ENCODE measurements at places on chromosomes 6 and 20.

GRCh38 chr6:123503619-123504018 is 133.1 kb downstream of the TRDN start:
- DNase-seq: no peak

- peak; percentile 77 for DNase-seq
Measured at GRCh38 chr20:50931306-50932015, at the start of gene ADNP. Gene ADNP (minus strand): TSS chr20:50931437. CDS start chr20:50903996, 27,441 bp downstream.

GRCh38 chr6:141965016-141965545 is 167.6 kb upstream of the GJE1 start:
- no peak for DNase-seq

DNA sequence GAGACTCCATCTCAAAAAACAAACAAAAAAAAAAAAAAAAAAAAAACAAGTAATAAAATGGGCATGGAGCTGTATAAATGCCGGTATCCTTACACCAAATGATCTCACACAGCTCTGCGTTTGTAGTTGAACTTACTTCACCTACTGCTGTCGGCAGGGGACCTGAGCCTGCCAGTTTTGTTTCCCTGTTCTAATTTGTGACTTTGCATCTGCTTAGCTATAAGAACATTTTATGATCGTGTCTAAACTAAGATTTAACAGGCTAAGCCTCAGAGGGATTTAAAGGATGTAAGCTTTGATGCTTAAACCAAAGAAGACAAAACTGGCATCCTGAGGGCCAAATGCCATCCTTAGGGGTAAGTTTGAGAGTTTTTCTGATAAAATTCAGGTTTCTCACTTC is 58.7 kb downstream of the GCNT2 start:
- no peak for DNase-seq

DNA sequence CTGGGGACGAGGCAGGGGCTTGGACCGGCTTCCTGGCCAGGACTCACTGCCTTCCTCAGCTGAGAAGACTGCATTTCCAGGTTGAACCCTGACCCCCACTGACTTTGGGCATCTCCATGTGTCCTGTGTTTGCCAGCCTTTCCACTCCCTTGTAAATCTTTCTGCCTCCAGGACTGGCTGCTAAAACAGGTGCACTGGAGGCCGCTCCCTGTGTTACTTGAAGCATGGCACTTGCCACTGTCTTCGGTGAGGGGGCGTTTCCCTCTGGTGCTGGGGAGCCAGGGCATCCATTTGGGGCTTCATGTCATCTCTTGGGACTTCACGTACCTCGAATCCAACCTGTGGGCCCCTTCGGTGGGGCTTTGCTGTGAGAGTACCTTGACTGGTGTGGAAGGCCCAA is 6.7 kb upstream of the RBM38 start:
- DNase-seq: no peak

GRCh38 chr6:86609549-86610388 is 327.6 kb upstream of the HTR1E start:
- DNase-seq: no peak

- DNase-seq: no peak
Measured at GRCh38 chr20:32438331-32438858, 80.3 kb downstream of the ASXL1 start.

DNA sequence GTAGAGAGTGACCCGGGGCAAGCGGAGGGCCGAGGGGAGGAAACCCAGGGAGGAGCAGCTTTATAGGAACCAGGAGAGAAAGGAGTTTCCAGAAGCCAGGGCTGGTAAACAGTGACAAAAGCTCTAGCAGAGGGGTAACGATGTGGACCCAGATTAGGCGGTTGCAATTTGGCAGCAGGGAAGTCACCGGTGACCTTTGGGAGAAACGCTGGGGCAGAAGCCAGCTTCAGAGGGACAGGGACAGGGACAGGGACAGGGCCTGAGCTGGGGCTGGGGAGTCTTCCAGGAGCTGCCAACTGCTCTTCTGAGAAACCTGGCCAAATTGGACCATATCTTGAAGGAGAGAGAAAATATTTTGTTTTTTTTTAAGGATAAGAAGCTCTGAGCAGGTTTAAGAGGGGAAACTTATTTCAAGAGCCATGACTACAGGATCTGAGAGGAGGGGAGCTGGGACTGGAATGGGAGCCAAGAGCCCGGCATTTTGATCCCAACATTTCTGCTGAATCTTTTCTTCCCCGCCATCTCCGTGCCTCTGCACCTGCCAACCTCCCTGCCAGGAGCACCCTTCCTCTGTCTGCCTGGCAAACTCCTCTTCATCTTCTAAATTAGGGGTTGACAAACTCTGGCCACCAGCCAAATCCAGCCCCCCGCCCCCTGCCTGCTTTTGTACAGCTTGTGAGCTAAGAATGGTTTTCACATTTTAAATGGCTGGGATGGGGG is 22.6 kb upstream of the PREX1 start:
- no peak for DNase-seq

DNA sequence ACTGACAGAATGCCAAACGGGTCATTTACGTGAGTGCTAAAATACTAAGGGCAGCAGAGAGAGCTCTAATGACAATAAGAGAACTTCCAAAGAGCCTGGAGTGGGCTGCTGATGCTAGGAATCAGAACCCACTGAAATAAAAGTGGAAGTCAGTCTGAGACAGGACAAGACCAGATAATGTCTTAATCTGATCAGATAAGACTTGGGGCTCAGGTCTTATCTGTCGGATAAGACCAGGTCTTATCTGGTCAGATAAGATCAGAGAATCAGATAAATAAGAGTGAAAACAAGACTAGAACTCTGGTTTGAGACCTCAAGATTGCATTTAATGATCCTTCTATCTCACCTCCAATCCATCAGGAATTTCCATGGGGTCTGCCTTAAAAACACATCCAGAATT is 18.6 kb downstream of the LRP11 start:
- DNase-seq: no peak

DNA sequence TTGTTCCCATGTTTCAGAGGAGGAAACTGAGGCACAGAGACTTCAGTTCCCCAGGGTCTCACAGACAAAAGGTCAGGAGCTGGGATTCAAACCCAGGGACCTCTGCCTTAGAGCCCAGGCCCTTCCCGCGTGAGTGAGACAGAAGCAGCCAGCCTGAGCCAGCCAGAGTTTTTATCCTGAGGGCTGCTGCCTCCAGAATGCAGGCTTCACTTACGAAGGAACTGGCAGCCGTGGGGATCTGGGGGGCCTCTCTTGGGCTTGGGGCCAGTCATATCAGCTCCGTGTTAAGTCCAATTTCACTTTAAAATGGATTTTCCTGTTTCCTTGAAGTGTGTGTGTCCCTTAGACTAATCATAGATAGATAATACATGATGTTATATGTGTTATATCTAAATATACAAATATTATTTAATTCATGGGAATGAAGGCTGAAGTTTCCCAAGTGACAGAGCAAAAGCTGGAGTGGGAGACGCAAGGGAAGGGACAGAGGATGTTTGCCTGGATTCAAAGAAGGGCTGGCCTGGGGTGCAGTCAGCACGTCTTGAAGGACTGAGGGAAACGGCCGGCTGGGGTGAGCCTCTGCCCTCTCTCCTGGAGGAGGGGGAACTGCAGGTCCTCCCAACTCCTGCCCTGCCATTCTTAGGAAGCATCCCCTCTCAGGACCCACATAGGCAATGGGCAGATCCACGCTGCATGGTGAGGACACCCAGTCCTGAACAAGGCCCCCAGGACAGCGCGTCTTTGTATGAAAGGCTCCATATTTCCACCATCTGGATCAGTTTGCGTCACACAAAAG is 320.1 kb downstream of the CDH4 start:
- DNase-seq: no peak

DNA sequence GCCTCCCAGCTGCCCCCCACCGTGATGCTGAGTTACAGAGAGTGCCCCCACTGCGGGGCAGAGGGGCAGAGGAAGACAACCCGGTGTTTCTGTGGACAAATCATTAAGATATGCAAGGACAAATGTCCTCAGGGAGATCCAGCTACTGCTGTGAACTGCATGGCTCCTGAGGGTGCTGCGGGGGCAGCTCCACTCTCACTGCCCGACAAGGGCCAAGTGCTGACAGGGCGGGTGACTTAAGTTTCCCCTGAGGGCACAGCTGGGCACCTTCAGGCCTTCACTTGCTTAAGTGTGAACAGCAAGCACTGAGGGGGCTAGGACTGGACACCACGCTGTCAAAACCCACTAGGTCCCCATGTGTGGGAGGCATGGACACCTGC is 26.2 kb upstream of the TCFL5 start:
- DNase-seq: no peak

DNA sequence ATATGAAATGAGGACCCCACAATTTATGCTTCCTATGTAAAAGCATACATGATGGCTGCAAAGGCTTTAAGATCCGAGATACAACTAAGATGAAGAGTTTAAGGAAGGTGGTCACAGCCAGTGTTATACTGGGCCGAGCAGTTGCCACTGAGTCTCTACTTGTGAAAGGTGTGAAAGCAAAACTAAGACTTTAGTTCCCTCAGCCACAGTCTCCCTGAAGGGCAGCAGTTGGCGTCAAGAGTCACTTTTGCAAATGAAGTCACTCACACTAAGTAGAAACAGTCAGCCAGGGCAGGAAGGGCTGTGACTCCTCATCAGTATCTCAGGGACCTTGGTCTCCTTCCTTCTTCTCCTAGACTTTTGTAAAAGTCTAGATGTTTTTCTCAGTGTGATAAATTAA is 191.6 kb upstream of the MCHR2 start:
- DNase-seq: no peak

- no peak for DNase-seq
Measured at GRCh38 chr6:113788586-113788985, 68.6 kb upstream of the MARCKS start.

DNA sequence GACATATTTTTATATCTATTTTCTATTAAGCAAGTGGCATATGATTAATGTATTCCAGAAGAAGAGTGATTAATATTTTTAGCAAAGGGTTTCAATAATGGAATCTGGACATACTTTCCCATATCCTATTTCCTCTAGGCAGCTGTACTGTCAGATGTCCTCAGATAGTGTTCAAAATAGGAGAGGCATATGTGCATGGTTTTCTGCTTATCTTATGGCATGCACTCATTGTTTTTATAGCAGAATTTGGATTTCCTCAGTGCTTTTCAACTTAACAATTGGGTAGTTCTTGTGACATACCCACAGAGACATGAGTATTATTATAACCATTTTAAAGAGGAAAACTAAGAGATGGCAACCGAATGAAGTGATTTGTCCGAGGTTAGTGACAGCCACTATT is 12.6 kb upstream of the SLC17A5 start:
- DNase-seq: no peak

GRCh38 chr6:19312241-19312978 is 524.8 kb upstream of the ID4 start:
- no peak for DNase-seq

- no peak for DNase-seq
Measured at GRCh38 chr20:37339208-37339607, 6.7 kb upstream of the SRC start.

- no peak for DNase-seq
Measured at GRCh38 chr6:147642458-147642857, 134.0 kb downstream of the SAMD5 start.

- DNase-seq: no peak
Measured at GRCh38 chr20:1818247-1818840, 76.9 kb upstream of the SIRPA start.

DNA sequence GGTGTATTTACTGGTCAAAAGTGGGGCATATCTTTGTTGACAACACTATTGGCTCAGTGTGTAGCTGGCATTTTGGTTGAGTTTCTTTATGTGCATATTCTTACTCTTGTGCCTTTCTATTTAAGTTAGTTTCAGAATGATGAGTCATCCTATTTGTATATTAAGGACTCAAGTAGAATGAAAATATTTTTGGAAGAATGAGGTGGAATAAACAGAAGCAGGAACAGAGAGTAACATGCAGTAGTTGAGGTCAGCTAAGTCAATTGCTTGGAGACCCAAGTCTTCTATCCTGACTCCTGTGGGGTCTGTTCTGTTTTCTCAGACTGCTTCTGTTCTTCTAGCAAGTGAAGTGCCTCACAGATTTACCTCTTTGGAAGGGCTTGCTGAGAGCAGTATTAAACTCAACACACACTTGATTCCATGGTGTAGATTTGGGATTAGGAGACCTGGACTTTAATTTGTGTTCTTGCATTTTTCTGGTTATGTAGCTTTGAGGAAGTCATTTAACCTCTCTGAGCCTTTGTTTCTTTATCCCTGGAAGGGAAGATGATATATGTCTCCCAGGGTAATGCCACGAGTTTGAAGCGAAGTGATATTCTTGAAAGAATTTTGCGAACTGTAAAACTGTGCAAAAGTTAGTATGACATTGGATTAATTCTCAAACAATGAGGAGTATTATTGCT is 324.3 kb downstream of the QKI start:
- no peak for DNase-seq

DNA sequence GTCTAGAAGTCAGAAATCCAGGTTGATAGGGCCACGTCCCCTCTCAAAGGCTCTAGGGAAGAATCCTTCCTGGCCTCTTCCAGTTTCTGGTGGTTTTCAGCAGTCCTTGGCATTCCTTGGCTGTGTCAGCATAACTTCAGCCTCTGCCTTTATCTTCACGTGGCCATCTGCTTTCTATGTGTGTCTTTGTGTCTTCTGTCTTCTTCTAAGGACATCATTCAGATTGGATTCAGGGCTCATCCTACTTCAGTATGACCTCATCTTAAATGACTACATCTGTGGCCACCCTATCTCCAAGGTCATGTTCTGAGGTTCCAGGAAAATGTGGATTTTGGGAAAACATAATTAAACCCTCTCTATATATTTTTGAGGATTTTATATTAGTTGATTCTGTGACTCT is 23.0 kb downstream of the C6orf89 start:
- no peak for DNase-seq

DNA sequence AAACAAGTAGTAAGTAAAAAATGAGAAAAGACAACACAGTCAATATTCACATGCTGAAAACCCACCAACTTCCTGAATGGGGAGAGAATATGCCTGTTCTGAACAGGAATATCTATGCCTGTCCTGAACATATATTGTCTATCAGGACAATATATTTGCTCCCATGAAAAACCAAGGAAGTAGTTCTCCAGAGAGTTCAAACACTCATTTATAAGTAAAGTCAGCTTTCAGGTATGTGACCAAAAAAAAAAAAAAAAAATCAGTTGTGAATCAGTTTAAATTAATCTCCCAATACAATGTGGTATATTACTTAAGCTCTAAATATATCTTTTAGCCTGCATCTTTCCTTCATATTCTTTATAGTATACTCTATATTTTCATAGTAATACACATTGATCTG is 119.5 kb downstream of the MYB start:
- DNase-seq: no peak
